Nephron progenitor cell (in vitro differentiated cells): ENCODE measurements at places on chromosomes 11 and 22.

DNA sequence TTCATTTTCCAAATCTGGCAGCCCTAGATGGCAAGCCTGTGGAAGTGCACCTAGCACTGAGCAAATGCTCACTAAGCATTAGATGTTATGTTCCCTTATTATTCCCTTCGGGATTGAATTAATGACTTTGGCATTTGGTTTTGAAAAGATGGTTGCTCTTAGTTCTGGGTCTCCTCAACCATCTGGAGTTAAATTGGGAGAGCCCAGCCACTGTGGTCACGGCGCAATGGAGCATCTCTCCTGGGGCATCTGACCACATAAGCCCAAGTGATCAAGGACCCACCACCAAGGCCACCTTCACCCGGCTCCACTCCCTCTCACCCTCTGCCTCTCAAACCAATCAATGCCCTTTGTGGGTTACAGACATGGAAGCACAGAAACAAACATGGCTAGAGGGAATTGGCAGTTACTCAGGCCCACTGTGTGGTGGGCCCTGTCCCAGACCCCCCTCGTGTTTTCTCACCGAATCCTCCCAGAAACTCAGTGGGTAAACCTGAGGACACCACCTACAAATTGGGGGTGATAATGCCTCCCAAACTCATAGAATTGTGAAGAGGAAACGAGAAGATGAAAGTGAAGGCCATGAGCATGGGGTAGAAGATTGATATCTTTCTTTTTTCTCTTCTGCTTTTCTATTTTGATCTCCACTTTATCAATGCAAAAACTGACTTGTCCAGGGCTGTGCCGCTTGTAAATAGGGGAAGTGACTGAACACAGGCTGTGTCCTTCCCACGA, 52.2 kb downstream of the IRAG1 start:
- no peak for DNase-seq

GRCh38 chr22:22906907-22907550, 19.4 kb downstream of the IGLL5 start:
- DNase-seq, result no peak

GRCh38 chr22:21652547-21653545, 10.7 kb downstream of the SDF2L1 start:
- DNase-seq, result peak; percentile 87

- no peak for DNase-seq
These were observed 283.5 kb downstream of the TTC28 start for GRCh38 chr22:28395920-28396753.

DNA sequence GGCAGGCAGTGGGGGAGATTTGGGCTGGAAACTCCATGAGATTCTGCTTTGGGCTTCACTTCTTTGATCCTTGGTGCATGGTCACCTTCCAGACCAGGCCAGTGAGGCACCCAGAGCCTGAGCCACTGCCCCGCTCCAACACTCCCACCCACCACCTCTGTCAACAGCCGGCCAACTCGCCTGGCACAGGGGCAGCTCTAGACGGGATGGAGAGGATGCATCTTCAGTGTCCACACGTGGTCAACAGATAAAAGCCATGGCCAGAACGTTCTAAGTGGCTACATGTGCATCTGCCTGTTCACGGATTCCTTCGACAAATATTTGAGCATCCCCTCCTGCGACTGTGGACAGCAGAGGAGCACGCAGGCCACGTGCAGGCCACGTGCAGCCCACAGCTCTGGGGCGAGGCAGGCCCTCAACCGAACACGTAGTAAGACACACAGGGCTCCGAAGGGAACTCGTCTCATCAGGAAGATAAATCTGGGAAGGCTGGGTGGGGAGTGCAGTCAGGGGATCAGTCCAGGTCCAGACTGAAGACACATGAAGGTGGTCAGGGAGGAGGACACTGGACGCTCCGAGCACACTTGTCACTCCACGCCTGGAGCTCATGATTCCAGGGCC, 1.2 kb downstream of the LRRC56 start:
- peak; percentile 3 for DNase-seq

- no peak for DNase-seq
These were observed 118.8 kb downstream of the RRAS2 start for GRCh38 chr11:14240221-14240620.

DNA sequence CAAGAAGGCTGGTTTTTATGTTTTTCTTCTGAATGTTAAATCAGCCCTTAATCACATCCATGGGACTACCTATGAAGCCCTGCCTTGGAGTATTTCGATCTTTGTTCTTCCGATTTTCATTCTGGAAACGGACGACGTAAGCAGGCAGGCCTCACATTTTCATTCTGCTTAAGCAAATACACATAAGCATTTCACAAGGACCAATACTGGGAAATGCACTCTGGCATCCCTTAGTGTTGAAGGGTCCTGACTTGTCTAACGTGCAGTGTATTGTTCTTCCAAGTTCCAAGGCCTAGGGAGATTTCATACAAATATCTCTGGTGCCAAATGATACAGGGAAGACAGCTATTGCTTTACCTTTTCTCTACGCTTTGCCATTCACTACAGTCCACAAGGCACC, 143.8 kb downstream of the LARGE1 start:
- DNase-seq, result no peak

GRCh38 chr11:73114835-73115220, 27.3 kb downstream of the FCHSD2 start:
- no peak for DNase-seq

DNA sequence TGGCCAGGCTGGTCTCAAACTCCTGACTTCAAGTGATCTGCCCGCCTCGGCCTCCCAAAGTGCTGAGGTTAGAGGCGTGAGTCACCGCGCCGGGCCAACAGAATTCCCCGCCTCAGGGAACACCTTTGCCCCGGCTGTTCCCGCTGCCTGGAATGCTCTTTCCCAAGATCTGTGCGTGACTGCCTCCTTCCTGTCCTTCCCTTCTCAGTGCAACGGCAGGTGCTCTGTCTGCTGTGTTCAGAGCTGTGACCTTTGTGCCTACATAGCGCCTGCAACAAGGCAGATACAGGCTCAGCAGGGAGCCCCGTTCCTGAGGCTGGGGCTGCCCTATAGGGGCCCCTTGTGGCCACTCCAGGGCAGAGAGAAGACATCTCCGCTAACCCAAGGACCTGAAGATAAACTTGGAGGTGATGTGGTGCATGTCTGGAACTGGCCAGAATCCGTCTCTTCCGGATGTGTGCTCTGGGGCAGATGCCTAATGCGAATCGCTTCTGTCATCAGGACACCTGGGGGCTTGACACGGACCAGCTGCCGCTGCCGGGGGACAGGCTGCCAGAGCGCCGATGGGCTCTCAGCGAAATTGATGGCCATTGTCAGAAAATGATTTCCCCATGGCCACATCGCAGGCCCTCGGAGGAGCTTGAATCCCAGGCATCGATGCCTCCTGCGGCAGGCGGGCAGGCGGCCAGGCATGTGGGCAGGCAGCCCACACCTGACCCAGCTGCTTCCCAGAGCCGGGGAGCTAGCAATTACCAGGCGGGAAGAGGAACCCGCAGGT, 43.5 kb upstream of the TCF20 start:
- peak; percentile 54 for DNase-seq

GRCh38 chr11:73320763-73321603, 12.9 kb downstream of the ARHGEF17 start:
- no peak for DNase-seq

GRCh38 chr11:43992834-43993637, 50.6 kb downstream of the C11orf96 start:
- DNase-seq, result no peak

- DNase-seq, result no peak
These were observed 2.3 kb downstream of the CYB5R3 start for GRCh38 chr22:42646569-42647525.

GRCh38 chr11:77510095-77510494, 36.2 kb upstream of the PAK1 start:
- no peak for DNase-seq

DNA sequence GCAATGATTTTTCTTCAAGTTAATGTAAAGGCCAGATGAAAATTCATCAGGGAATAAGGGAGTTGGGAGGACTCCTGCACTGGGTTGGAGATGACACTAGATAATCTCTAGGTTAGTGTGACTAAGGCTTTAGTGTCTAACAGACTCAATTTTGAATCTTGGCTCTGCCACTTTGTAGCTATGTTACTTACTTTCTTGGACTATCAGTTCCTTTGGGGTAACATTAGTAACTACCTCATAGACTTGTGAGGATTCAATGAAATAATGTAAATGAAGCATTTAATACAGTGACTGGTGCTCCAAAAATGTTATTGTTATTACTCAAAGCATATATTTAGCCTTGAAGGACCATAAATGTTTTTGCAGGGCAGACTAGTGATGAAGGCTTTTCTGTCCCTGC, 9.6 kb upstream of the CCDC89 start:
- DNase-seq, result no peak

GRCh38 chr11:59730896-59731565, 17.4 kb upstream of the OR10V1 start:
- DNase-seq, result no peak

- DNase-seq, result no peak
These were observed 31.6 kb downstream of the RBX1 start for GRCh38 chr22:40982482-40983385.

- DNase-seq, result no peak
These were observed 10.0 kb downstream of the MS4A2 start for GRCh38 chr11:60098508-60098907.

- DNase-seq, result peak; percentile 55
These were observed 44.4 kb downstream of the NAT10 start for GRCh38 chr11:34149786-34150185.

- no peak for DNase-seq
These were observed 37.2 kb downstream of the FBXO7 start for GRCh38 chr22:32511776-32512175.

DNA sequence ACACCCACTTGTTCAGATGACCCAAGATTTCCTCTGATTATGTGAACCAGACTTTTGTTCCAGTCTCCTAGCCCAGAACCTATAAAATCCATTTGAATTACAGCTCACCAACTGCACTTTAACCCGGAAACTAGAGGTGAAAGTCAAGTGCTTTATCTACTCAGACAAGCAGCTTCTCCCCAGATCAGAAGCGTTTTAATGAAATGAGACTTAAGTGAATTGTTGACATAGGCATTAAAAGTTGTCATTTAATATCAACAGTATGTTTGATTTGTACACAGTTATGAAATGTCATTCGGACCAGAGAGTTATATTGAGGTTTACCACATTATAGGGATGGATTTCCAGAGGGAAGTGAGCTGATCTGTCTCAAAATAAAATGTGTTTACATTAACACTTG, 52.0 kb downstream of the CADM1 start:
- no peak for DNase-seq

GRCh38 chr11:44868455-44869421, 81.9 kb downstream of the TP53I11 start:
- DNase-seq, result no peak

GRCh38 chr11:113674397-113674685, 31.8 kb downstream of the TMPRSS5 start:
- DNase-seq, result no peak

- DNase-seq, result no peak
These were observed 717 bp downstream of the OSM start for GRCh38 chr22:30265823-30266444.

DNA sequence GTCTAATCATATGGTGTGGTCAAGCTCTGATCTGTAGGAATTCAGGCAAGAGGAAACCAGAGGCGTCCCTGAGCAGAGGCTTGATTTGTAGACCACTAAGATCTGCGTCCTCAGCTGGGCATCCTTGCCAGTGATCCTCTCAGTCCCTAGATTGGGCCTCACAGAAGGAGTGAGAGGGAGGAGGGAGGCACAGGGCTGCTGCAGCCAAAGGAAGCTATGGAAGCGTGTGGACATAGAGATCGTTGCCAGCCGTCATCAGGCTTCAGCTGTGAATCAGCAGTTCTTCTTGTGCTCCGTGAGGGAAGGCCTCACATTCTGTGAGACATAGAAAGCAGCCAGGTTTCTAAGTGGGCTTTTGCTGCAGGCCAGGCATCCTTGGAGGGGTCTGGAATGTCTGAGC, 254.6 kb upstream of the KIRREL3 start:
- DNase-seq, result no peak

- DNase-seq, result no peak
These were observed 3.7 kb upstream of the MTFP1 start for GRCh38 chr22:30421695-30422480.

DNA sequence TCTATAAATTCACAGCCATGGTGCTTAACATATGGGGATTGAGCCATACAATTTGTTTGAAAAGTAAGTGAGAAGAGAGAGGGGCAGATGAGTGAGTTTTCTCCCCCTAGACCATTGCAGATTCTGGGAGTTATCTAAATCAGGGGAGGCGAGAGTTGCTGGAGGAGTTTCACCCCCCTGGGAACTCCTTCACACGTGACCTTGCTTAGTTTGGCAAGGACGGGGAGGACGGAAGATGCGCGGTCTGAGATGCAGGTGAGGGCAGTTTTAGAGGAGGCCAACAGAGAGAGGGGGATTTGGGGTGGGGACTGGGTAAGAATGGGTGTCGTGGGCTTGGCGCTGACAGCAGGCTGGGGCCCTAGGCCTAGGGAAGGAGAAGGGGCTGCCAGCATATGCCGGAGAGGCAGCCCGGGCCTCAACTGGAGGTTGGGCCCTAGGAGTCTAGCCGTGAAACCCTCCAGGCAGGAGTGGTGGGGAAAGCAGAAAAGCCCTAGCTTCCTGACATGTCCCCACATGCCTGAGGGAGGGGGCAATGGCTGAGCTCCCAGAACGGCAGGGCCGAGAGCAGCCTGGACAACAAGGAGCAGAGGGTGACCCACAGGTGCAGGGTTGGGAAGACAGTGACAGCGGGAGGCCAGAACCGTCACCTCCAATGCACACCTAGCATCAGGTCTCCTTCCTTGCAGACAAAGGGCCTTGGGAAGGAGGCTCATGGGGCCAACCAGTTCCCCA, 63.9 kb downstream of the ELFN2 start:
- no peak for DNase-seq
